Renal pelvis (tissue), 12 donors: ENCODE measurements at places on chromosomes 1 and 21. TPM values are rescaled to one million over a fixed set of nuclear protein-coding genes. Genes with fewer than 3 reads are reported as not detected.

Gene LCE6A
- polyA plus RNA-seq = not detected

Gene RHCE
- polyA plus RNA-seq = 1.1 TPM

Gene PPFIA4
- polyA plus RNA-seq = 7.4 TPM

Gene PRDM2
- polyA plus RNA-seq = 35.3 TPM

Gene IGSF9
- polyA plus RNA-seq = 19.5 TPM

Gene GUCA2A
- not detected for polyA plus RNA-seq

Gene HSPB7
- polyA plus RNA-seq = 3.0 TPM

Gene C21orf58
- 12.4 TPM for polyA plus RNA-seq

Gene GPR25
- not detected for polyA plus RNA-seq

Gene SLC16A4
- 117 TPM for polyA plus RNA-seq

Gene PLA2G2C
- 0.14 TPM for polyA plus RNA-seq

GRCh38 chr1:71881611-71882010 lies 400.7 kb downstream of the NEGR1 start:
- DNase-seq = no peak

DNA sequence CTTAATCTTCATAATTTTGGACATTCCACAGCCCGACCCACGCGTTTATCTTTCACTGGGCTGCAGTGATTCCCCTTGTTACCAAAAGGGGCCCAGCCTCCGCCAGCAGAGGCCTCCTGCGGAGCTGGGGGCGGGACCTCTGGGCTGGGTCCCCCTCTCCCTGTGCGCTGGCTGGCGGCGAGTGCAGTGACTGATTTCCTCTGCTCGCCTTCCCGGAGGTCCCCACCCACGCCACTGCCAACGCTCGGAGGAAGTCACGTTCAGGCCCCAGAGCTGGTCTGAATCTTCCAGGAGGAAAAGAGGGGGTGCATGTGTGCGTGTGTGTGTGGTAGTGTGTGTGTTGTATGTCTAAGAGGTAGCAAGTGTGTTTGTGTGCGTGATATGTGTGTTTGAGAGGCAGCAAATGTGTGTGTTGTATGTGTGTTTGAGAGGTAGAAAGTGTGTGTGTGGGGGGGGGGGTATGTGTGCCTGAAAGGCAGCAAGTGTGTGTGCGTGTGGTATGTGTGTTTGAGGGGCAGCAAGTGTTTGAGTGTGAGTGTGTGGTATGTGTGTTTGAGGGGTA lies 35.0 kb upstream of the JAK1 start:
- no peak for DNase-seq

DNA sequence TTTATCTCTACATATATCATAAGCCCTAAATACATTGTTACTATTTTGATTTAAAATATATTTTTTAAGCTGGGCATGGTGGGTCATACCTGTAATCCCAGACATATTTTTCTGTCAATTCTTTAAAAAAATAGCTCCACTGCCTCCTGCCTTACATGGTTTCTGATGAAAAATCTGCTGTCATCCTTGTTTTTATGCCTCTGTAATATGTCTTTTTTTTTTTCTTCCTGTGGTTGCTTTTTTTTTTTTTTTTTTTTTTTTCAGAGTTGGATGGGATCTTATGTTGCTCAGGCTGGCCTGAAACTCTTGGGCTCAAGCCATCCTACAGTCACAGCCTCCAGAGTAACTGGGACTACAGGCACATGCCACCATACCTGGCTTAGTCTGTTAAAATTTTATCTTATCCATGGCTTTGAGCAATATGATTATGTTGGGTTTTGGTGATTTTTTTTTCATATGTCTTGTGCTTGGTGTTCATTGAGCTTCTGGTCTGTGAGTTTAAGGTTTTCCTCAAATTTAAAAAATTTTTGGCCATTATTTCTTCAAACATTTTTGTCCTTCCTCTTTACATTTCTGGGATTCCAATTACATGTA lies 12.4 kb upstream of the EDARADD start:
- no peak for DNase-seq

DNA sequence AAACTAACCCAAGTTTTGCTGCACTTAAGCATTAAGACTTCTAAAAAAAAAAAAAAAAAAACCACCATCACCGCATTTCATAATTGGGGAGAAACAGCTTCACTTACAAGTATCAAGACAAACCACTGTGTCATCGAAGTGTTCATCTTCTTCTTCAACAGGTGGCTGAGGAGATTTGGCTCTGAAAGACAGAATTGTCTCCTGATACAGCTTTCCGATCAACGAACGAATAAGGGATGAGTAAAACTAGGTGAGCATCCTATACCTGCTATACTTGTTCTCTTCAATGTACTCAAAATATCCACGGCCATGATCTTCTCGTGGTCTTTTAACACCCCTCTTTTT lies 2.0 kb downstream of the HNRNPU start:
- DNase-seq = no peak

DNA sequence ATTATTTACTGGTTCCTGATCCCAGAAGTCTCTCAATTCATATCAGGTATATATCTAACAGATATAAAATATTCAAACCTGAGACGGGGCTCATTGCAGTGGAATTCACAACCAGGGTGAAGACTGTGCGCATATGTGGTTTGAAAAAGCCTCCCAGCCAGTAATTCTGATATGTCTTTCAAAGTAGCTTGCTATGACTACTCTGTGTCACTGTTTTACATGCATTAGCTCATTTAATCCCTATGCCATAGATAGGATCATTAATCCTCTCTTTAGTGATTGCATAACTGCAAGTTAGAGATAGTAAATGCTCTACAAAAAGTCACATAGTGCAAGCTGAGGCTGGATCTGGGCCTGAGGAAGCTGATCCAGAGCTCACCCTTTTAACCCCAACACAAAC lies 251.4 kb downstream of the FMN2 start:
- no peak for DNase-seq

DNA sequence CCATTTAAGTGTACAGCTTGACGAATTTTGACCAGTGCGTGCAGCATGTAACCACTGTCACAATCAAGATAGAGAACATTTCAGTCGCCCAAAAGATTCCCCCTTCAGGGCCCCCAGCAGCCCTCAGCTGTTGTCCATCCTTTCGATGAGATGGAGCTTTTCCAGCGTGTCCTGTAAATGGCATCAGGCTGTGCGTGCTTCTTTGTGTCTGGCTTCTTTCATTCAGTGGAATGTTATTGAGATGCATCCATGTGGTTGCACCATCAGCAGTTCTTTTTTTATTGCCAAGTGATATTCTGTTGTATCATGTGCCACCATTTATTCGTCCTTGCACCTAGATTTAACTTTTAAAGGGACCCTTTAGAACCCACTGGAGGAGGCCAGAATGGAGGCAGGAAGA lies 21.9 kb downstream of the UBE2Q1 start:
- DNase-seq = no peak

DNA sequence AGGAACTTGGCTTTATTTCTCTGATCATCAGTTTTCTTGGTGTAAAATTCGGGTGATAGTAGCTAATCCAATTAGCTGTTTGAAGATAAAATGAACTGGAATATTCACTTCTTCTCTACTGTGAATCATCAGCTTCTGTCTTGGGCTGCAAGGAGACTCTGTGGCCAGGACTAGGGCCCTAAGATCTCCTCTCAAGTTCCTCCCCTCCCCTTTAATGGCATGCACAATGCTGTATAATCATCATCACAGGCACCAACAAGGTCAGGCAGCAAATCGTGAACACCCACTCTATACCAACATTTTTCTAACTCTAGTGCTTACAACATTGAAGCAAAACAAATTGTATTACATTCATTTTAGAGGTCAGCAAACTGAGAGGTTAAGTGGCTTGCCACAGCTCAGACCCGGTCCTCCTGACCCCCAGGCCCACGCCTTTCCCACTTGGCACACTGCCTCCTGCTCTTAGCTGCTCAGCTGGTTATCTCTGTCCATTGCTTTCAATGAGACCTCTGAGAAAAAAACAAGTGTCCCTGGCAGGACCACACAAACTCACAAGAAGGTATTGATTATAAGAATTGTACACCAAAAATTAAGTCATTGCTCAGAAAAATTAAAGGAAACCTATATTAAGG lies 31.8 kb downstream of the LRRC52 start:
- no peak for DNase-seq

GRCh38 chr1:8835941-8836643 lies 18.7 kb upstream of the RERE start:
- DNase-seq = no peak

DNA sequence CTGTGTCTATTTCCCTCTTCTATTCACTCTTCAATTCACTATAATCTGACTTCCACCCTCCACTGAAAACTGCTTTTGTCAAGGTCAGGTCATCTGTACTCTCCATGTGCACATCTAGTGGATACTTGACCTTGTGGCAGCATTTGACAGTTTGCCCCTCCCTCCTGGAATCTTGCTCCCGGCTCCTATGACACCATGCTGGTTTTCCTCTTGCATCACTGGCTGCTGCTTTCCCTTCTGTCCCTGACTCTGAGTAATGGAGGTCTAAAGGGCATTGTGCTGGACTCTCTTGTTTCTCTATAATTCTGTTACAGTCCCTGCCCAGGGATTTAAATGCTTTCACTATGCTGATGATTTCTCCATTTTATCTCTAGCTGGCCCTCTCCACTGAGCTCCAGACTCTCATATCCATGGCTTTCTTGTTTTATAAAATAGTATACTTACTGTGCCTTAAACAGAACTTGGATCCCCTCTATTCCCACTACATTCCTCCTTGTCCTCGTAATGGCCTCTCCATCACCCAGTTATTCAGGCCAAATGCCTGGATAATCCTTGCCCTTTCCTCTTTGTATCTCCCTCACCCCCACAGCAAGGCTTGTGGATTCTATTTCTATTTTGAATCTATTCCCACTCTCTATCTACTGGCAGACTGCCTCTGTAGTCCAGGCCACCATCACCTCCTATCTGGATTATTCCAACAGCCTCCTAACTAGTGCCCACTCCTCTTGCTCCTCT lies 36.8 kb upstream of the PODN start:
- DNase-seq = peak; percentile 72

GRCh38 chr1:26953374-26953773 lies 6.9 kb downstream of the KDF1 start:
- no peak for DNase-seq

DNA sequence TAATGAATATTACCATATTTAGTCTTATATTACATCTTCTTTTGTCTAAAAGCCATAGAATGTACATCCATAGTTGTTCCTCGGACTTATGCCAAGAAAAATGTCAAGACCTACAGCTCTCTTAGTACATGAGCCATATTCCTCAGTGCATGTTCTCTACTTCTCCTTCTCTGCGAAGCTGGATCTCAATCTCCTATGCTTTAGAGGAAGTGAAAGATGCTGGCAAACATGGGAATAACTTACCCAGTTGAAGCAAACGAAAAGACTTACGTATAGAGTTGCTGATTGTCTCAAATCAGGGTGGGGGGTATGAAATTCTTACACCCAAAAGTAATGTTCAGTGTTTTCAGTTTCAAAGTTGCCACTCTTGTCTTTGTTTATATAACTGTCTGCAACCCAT lies 32.7 kb downstream of the OR13G1 start:
- no peak for DNase-seq

DNA sequence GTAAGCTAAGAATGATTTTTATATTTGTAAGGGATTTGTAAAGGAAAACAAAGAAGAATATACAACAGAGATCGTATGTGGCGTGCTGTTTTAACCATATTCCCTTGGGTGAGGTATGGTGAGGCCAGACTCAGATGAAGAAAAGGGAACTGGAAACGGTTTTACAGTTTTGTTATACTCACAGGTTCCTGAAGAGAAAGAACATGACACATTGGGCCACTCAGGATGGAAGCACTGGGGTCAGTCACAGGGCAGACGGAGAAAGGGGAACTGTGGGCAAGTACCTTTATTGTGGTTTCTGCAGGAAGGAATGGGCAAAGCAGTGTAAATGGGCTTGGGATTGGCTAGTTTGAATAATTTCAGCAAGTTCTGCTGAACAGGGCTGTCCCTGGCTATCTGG lies 177.4 kb downstream of the LBR start:
- DNase-seq = no peak

GRCh38 chr1:209490013-209490412 lies 93.5 kb upstream of the CAMK1G start:
- no peak for DNase-seq

- DNase-seq = no peak
These were observed 237.3 kb downstream of the FOXD2 start for GRCh38 chr1:47675047-47675675.

GRCh38 chr1:54069791-54070170 lies 16.4 kb downstream of the TCEANC2 start:
- no peak for DNase-seq

DNA sequence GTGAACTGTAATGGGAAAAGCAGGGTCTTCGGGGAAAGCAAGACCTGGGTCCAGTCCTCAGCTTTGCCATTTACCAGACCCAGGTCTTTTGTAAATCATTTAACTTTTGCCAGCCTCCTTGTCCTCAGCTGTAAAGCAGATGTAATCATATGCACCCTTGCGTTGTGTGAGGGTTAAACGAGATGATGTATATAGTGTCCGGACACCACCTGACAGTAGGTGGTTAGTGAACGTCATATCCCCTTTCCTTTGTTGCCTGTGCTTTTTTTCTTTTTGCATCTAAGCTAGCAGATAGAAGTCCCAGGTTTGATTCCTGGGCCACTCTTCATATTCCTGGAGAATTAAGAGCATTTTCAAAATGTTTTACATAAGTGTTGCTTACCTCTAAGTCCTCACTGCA lies 28.5 kb downstream of the IL12RB2 start:
- no peak for DNase-seq

- DNase-seq = no peak
These were observed 136.6 kb downstream of the SYF2 start for GRCh38 chr1:25095635-25096200.

- no peak for DNase-seq
These were observed 352.5 kb downstream of the ADGRL2 start for GRCh38 chr1:82153272-82153629.

- DNase-seq = no peak
These were observed 55.4 kb downstream of the HNRNPR start for GRCh38 chr1:23288671-23289070.

DNA sequence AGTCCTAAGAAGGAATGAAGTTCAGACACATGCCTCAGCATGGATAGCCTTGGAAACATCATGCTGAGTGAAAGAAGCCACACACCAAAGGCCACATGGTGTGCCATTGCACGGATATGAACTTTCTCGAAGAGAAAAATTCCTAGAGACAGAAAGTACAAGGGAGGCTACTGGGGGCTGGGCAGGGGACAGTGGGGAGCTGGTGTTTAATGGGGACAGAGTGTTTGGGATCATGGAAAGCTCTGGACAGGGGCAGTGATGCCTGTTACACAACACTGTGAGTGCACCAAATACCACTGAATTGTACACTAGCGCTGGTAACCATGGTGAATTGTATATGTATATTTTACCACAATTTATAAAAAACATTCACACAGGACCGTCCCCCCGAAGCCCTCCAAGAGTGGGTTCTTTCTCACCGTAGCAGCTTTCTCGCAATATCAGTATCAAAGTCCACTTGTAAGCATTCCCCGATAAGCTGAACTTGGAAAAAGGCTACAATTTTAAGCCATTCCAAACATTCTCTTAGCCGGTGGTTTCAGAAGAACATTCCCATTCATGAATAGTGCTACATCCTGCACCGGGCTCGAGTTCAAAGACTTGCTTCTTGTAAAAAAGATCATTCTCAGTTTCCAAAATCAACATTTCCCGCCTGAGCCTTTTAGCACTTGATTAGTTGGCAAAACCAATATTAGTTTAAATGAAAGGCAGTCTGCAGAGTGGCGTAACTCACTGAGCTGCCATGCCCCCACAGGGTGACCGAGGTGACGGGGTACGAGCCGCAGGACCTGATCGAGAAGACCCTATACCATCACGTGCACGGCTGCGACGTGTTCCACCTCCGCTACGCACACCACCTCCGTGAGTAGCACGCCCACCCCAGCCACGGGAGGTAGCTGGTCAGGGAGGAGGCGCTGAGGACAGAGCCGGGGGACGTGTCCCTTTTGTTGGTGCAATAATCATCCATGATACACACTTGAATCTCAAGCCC lies 31.7 kb downstream of the SIM2 start:
- no peak for DNase-seq

- no peak for DNase-seq
These were observed 20.0 kb upstream of the CPT2 start for GRCh38 chr1:53176452-53177208.
